ENCODE measurements at places on chromosomes 2 and 18.

DNA sequence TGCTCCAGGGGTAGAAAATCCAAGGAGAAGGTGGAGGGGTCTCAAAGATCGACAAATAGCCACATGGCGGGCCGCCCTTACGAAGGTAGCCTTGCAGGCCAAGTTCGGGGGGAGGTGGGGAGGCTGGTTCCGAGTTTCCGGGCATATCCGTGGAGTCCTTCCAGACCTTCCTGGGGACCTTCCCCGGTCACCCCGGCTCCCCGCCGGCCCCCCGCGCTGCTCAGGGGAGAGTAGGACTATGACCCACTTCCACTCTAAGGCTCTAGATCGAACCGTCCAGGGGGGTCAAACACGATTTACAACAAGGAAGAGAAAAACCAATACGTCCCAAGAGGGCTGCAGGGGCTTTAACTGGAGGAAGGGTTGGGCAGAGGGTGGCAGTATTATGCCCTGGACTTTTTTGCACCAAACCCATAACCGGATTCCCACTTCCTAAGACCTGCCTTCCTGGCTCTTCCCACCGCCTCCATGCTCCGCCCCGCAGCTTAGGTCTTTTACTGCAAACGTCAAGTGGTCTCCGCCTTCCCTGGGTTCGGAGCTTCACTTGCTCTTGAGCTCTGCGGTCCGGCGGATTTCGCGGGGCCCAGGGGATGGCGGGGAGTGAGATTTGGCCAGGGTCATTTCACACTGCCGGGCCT is 779 bp upstream of the LYPD6 start:
- DNase-seq = peak; percentile 62

- DNase-seq = no peak
These were observed 34.8 kb downstream of the LIPG start for GRCh38 chr18:49596687-49597086.

- peak; percentile 11 for DNase-seq
These were observed 414.4 kb upstream of the NXPH2 start for GRCh38 chr2:139194546-139194945.

DNA sequence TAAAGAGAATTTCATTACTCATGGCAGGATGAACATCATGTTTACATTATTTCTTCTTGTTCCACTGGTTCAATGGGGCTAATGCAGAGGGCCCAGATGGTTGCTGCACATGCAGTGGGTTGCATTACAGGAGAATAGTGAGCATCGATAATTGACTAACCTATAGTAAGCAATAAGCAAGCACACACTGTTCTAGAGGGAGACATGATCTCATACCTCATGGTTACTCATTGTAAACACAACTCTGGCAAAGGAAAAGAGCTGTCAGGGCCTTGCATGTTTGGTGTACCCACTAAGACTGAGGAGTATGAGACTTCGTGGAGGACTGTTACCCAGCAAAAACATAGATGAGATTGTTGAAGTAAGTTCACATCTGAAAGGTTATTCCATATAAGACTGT is 885.6 kb upstream of the VRK2 start:
- DNase-seq = no peak

Data from D341Med (cell line).